ENCODE measurements at places on chromosomes 7 and 10. TPM values are rescaled to one million over a fixed set of nuclear protein-coding genes. Genes with fewer than 3 reads are reported as not detected.

Gene HDAC9
- 31.2 TPM for polyA plus RNA-seq

Gene BAMBI
- 2.9 TPM for polyA plus RNA-seq

Gene NEBL
- polyA plus RNA-seq = 5.8 TPM

Gene KBTBD2
- polyA plus RNA-seq = 28.2 TPM

GRCh38 chr7:16428672-16429071 lies 7.3 kb upstream of the CRPPA start:
- no peak for DNase-seq

DNA sequence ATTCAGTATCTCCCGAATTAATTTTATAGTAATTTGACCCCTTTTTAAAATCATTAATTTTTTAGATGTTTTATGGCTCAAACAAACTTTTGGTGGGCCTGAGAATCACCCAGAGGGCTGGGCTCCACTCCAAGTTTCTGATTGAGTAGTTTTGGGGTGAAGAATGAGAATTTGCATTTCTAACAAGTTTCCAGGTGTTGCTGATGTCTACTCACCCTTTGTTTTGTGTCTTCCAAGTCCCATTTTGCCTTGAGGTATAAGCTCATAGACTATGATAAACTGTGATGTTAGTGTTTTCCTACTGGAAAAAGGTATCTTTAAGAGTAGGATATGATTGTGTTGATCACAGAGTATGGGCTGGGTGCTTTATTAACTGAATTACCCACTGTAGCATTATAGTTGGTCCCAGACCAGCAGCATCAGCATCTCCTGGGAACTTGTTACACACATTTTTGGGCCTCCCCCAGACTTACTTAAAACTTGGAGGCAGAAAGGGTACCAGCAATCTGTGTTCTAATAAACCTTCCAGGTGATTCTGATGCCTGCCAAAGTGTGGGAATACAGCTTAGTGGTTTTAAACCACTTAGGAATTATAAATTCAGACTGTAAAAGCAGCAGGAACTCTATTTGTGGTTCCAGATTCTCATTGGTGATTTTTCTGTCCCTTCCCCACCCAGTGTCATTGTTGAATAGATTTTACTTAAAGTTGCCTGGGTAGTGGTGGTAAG lies 19.1 kb downstream of the ZNRF2 start:
- no peak for DNase-seq

DNA sequence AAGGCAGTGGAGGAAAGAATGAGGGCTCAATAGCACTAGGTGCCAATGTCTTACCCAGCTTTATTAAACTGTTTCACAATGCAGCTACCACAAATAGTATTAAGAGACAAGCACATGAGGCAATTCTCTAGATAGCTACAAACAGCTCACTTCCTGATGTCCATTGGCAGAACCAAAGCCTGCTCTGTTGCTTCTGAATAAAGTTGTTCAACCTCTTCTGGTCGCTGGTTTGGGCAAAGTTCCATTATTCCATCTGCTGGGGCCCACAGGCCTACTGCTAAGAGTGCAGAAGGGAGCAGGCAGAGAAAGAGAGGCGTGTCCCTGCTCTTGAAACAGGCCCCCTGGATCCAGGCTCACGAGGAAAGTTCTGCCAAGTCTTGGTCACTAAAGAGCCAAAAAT lies 173.9 kb downstream of the ZNF438 start:
- DNase-seq = no peak

DNA sequence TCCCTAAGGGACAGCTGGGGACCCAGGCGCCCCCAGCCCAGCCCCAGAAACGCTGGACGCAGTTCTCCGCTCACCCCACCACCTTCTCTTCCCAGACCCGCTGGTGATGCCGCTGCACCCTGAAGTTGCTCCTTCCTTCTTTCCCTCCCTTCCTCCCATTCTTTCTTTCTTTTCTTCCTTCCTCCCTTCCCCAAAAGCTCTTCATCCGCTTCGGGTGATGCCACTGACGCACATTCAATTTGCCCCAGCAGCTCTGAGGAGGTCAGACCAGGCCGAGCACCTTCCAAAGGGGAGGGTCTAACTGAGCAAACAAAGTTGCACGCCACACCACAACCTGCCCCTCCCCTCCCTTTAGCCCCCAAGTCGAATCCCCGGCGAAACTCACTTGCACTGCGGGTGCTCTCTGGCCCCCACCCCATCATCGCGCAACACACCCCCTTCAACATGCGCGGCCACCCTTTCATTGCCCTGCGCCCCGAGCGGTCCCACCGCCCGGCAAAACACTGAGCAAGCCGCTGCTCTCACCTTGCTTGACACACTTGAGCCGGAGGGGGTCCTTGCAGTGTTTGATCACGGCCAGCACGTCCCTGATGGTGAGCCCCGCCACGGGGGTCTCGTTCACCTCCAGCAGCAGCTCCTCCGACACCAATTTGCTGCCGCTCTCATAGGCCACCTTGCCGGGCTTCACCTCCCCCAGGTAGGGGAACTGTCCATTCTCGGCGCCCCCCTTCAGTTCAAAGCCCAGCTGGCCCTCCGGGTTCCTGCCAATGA lies 787 bp downstream of the MAGI2 start:
- no peak for DNase-seq

DNA sequence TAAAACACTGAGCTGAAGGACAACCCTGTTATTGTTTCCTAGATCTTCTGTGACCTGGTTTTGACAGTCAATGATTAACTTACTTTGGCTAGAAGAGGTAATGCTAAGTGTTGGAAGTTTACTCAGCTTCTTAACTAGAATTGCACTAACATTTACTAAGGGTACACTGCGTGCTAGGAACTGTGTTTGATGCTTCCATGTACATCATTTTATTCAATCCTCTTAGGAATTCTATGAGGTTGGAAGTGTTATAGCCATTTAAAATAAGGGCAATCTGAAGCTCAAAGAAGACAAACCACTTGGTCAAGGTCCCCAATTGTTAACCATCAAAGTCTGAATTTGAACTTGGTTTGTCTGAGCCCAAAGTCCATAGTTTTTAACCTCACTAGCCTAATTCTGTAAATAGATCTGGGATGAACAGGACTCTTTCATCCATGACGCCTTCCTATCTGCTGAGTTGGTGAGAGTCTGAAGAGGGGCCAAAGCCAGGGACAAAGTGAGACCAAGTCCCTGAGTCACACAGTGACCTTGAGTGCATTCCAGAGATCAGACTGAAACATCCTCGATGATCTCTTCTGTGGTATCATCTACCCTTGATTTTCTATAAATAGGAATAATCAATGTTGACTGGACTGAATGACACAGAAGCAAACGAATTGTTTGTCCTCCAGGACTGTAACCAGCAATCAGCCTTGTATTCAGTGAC lies 29.2 kb upstream of the ZNRF2 start:
- DNase-seq = no peak

DNA sequence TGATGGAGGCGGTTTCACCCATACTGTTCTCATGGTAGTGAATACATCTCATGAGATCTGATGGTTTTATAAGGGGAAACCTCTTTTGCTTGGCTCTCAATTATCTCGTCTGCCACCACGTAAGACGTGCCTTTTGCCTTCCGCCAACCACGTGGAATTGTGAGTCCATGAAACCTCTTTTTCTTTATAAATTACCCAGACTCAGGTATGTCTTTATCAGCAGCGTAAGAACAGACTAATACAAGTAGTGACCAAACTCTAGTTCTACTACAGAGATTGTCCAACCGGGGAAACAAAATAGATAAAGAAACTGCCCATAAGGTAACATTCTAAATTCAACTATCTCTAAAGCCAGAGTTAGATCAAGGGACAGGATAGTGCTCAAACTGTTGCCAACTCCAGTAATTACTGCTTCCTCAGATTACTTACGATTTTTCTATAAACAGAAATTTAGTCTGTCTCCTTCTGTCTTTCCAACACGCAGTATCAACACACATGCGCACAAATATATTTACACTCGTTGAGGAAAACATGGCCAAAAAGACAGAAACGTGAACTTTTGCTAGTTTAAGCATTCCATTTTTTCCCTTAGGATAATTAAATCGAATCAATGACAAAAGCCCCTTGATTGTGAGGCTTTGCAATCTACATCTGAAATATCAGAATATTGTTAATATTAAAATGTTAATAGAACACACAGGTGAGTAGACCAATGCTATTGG lies 36.9 kb downstream of the CREB3L2 start:
- DNase-seq = no peak

GRCh38 chr7:117036053-117036669 lies 82.9 kb downstream of the ST7 start:
- no peak for DNase-seq

DNA sequence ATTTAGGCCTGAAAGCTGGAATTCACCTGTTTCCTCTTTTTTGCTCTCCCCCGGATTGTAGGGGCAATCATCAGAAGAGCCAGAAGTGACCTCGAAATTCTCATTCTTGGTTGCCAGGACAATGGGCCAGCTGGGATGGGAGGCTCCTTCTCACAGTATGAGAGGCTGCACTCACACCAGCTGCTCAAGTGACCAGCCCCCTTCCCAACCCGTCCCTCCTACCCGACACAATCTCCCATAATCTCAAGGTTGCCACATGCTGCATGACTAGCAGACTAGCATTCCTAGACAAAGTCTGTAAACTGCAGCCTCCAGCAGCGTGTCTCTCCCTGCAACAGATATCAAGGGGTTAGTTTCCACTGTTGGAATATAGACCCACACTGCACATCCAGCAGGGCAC lies 110.3 kb downstream of the C1GALT1 start:
- DNase-seq = no peak

All from keratinocyte (primary cell).